C1 segment of cervical spinal cord (tissue), 14 donors: ENCODE measurements at places on chromosomes 7 and 10.
A peak's percentile ranks its signal among the peaks of the same experiment; 100 is the strongest.

DNA sequence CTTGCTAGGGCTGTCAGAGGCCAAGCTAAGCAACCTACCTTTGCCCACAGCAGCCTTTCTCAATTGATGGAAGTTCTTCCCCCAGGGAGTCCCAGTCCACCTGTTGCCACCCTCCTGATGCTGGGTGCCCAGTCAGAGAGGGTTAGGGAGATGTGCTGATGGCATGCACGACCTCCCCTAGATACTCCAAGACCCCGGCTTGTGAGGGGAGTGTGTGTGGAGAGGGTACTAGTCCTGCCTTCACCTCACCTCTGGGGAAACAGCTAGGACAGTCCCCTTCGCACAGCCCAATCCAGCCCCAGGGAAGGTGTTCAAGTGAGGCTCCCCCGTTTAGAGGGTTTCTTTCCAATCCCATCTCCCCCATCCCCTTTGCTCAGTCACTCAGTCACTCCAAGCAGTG is 1.3 kb upstream of the UNC5B start:
- DNase-seq = no peak

- DNase-seq = peak; percentile 16
These were observed 183.2 kb downstream of the SEM1 start for GRCh38 chr7:96526496-96526895.

- no peak for DNase-seq
These were observed 4.3 kb upstream of the RSBN1L start for GRCh38 chr7:77691892-77692491.

- DNase-seq = no peak
These were observed 46.5 kb downstream of the LHPP start for GRCh38 chr10:124508070-124508667.

DNA sequence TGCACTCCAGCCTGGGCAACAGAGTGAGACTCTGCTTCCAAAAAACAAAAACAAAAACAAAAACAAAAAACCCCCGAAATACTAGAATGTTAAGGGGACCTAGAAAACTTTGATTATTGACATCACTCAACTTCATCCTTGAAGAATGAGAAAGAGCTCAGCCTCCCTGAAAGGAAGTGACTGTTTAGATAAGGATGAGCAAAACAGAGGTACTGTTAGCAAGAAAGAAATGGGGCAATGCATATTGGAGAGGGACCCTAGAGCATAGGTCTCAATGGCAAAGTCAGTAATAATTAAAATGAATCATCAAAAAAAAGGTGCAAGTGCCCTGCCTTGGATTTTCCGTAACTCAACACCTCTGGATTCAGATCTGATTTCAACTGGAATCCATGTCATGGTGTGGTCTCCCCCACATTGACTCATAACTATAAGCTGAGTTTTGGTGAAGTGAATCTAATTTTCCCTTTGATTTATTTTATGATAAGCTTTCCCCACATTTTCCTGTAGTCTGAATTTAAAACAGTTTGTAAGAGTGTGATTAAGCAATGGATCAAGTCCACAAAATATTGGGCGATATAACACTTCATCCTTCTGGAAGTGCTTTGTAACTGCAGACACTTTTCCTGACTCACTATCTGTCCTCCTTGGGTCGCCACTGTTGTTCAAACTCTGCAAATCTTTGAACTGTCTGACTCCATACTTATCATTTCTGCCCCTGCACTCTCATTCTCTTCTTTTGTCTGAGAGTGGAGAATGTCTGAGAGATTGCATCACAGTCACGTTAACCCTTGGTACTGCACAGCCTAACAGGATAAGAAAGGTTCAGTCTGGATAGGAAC is 224.8 kb upstream of the LYZL1 start:
- DNase-seq = no peak

DNA sequence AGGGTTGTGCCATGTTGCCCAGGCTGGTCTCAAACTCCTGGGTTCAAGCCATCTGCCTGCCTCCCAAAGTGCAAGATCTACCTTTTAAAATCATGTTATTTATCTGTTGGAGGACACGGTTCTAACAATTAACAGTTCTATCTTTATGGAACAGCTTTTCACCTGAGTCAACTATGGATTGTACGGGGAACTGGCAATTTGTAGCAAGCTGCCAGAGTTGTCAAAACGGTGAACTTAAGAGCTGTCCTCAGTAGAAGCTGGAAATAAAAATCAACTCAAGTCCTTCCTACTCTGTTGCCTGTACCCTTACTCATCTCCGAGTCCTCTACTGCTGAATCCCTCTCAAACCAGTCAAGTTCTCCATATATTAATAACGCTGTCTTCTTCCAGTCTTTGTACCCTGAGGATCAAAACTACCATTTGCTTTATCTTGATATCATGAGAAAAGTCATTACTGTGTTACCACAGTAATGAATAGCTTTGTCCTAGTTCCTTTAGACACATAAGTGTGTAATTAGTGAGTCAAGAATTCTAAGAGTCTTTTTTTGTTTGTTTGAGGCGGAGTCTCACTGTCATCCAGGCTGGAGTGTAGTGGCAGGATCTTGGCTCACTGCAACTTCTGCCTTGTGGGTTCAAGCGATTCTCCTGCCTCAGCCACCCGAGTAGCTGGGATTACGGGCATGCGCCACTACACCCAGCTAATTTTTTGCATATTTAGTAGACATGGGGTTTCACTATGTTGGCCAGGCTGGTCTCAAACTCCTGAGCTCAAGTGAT is 28.2 kb downstream of the HBP1 start:
- DNase-seq = no peak

DNA sequence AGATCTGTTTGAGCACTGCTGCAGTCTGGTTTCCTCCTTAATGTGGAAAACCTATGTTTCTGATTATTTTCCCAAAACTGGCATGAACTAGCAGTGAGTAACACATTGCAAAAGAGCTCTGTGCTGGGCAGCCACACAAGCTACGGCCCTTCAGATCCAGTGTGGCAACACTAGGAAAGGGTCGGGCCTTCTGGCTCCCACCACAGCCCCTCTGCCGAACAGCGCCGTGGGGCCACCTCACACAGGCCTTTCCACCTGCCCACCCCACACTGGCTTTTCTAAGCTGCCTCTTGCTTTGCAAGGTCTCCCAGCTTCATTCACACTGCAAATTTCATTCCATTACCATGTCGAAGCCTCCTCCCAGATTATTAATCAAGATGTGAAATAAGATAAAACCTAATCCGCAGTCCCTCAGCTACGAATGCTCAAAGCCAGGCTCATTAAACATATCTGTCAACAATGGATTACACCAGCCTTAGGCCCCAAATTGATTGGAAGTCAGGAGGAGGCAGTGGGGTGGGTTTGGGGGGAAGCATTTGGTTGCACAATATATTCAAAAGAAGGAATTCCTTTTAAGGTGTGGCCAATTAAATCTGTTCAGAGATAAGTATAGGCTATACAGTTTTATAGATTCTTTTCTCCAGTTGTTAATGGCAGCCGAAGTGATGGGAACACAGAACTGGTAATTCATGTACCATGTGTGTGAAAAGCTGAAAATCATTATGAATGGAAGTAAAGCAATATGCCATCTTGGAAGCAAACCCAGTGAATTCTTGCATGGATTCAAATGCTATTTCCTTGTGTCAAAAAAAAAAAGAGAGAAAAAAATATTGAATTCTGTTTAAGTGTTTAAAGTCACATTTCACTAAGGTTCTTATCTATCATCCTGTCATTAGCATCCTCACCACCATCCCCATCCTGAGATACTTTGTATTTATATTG is 223.7 kb downstream of the MTERF1 start:
- no peak for DNase-seq

GRCh38 chr10:59586407-59586891 is 123.2 kb downstream of the SLC16A9 start:
- no peak for DNase-seq

GRCh38 chr10:16602104-16602775 is 80.6 kb upstream of the C1QL3 start:
- DNase-seq = no peak
